ENCODE measurements at places on chromosomes 5 and 9.

- DNase-seq, result no peak
Measured at GRCh38 chr9:40884072-40884901, 244.2 kb downstream of the FOXD4L6 start.

GRCh38 chr9:136551401-136552116 is 5.7 kb upstream of the NOTCH1 start:
- peak; percentile 91 for DNase-seq

DNA sequence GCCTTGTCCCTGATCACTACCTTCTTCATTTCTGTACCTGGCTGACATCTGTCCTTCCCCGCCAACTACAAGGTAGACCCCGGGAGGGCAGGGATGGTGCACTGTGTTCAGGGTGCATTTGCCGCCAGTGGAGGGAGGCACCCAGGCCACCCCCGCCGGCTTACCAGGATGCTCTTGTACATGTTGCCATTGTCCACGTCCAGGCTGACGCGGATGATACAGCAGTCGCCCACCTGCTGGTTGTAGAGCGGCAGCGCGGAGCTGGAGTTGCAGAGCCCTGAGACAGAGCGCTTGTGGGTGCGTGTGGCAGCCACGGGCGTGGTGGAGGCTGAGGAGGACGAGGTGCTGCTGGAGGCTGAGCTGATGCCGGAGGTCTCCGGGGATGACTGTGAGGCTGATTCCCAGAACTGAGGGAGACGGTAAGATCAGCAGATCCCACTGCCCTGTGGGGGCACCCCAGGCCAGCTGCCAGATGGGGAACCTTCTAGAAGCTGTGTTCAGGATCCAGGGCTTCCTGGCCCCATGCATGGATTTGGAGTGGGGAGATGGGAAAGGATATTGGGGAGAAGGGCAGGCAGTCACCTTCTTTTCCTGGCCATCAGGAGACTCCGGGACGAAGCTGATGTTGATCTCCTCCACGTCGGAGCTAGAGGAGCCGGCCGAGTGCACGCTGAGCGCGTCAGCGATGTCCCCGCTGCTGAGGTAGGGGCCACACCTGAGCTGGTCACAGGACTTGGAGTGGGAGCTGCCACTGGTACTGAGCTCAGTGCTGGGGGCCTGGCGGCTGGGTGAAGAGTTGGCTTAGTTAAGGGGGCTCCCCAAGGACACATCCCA is 19.5 kb downstream of the RALGDS start:
- no peak for DNase-seq

- no peak for DNase-seq
Measured at GRCh38 chr5:128490761-128491160, 47.3 kb downstream of the FBN2 start.

GRCh38 chr5:150625831-150626746 is 14.4 kb upstream of the SYNPO start:
- no peak for DNase-seq

- DNase-seq, result no peak
Measured at GRCh38 chr5:88708682-88709398, 174.1 kb downstream of the MEF2C start.

DNA sequence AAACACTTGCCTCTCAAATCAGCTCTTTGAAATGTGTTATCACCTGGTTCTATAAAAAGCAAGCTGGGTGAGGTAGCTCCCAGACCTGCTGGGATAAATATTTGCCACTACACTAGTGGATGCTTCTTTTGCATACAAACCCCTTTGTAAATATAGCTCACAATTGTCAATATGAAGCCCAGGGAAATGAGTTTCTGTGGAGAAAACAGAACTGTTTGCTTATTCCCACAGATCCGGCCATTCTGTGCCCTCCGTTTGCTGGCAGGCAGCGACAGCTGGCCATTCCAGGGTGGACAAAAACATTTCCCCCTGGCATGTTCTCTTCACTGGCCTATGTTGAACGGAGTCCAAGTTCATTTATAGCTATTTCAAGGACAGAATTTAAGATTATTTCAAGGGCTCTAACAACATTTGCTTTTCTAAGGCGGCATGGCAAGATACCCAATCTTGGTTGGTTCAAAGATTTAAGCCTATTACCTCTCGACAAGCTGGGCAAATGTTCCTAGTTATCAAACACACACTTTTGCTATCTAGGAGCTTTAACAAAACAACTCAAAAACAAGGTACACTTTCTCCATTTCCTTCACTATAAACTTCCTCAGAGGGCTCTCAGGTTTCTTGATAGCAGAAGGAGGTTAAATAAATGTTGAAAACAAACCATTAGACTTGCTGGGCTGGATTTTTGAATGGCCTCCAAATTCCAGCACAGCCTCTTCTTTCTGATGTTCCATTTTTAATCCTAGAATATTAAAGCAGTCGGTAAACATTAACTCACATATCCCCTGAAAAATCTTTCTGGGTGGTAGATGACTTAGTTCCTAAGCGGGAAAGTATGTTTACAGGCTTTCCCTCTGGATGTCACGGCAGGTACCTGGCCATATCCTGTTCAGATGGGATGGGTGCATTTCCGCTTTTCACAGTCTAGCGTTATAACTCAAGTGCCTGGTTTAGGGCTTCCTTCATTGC is 332.3 kb downstream of the PLK2 start:
- DNase-seq, result no peak
